EL (cell line): ENCODE measurements at places on chromosomes 16 and 17.

DNA sequence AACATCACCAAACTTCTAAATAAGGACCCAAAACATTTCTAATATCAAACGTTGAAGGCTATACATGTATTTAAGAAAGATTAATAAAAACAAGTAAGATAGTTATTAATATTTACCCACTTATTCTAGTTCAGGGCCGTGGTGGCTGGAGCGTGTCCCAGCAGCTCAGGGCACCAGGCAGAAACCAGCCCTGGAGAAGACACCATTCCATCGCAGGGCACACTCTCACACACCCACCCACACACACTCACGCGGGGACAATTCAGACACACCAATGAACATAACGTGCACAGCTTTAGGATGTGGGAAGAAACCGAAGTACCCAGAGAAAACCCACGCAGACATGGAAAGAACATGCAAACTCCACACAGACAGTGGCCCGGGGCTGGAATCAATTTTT is 13.5 kb downstream of the C17orf67 start:
- no peak for DNase-seq

DNA sequence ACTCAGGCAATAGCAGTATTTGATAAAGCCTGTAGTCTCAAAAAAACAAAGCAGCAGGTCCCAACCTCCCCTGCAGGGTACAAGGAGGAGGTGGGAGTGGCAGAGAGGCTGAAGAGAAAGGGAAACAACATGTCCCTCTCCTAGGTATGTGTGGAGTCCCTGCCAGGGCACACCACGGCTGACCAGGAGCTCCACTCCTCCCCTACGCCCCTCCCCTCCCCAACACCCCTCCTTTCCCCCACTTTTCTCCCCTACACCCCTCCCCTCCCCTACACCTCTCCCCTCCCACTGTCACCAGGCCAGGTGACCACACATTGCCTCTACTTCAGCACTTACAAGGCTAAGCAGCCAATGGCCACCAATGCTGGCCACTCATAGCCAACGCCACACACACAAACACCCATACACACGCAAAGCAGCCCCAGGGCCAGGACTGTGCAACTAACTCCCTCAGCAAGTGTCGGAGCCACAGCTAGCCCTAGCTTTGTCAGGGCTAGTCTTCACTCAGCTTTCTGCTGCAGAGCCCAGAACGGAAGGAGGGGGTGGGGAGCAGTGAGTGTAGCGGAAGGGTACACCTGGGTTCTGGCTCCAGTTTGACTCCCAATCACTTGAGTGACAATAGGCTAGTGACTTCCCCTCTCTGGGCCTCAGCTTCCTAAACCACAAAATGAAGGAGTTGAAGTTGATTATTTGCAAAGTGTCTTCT is 8.2 kb downstream of the CAVIN1 start:
- DNase-seq, result no peak

DNA sequence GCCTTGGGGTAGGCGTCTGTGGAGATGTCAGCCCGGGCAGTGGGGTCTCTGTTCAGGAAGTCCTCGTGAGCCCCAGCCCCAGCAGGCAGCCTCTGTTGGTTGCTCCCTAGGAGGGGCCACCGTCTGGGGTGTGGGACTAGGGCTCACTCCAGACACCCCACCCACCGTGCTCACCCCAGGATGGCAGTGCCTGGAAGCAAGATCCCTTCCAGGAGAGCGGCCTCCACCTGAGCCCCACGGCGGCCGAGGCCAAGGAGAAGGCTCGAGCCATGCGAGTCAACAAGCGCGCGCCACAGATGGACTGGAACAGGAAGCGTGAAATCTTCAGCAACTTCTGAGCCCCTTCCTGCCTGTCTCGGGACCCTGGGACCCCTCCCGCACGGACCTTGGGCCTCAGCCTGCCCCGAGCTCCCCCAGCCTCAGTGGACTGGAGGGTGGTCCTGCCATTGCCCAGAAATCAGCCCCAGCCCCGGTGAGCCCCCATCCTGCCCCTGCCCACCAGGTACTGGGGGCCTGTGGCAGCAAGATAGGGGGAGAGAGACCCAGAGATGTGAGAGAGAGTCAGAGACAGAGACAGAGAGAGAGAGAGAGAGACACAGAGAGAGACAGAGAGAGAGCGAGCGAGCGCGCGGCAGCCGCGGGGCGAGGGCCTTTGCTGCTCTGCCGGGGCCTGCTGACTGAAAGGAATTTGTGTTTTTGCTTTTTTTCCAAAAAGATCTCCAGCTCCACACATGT is 9.8 kb downstream of the NTHL1 start:
- no peak for DNase-seq

DNA sequence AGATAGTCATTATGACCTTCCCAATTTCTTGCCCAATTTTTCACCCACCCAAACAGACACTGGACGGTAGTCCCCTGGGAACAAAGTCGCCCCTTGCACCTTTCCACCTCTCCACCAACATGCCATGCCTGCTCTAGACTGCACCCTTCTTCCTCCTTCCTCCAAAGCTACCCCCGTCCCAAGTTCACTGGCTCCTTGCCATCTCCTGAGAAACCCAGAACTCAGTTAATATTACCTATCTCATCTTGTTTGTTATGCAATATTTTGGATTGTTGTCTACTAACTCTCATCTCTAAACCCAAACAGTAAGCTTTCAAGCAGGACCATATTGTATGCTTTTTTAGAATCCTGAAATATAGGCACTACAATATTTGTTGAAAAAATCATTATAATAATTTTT is 63.3 kb downstream of the USP31 start:
- no peak for DNase-seq

- no peak for DNase-seq
These were observed at the start of gene GPR139 for GRCh38 chr16:20073203-20074098. TSS of gene GPR139 (minus strand) at chr16:20073890. CDS start at chr16:20073616, 274 bp downstream.

- no peak for DNase-seq
These were observed 68.6 kb downstream of the SDK2 start for GRCh38 chr17:73575470-73576221.

- peak; percentile 96 for DNase-seq
These were observed 189.2 kb upstream of the AXIN2 start for GRCh38 chr17:65750631-65751115.

DNA sequence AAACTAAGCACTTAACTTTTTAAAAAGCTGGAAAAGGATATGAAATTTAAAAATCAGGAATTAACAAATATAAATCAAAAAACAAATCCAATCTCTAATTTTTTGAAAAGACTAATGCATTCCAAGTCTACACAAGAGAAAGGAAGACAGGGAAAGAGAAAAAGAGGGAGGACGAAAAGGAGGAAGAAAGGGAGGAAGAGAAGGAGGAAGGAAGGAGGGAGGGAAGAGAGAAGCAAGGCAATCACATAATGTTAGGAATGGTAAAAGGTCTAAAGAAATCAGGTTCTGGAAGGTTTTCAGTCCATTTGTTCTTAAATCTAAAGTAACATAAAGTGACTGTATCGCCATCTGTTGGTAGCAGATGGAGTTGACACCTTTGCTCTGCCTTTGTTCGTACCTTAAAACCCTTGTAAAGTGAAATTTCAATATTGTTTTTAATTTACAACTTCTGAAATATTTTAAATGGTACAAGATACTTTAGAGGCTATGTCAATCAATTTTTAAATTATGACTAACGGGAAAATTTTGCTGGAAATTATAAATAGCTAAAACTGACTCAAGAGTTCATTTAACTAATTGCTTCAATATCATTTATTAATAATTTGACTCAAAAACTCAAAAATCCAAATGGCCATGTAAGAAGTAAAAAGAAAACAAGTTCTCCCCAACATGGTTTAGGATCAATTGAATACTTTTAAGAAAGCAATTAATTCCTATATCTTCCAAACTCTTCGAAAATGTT is 20.4 kb upstream of the CDYL2 start:
- peak; percentile 41 for DNase-seq

DNA sequence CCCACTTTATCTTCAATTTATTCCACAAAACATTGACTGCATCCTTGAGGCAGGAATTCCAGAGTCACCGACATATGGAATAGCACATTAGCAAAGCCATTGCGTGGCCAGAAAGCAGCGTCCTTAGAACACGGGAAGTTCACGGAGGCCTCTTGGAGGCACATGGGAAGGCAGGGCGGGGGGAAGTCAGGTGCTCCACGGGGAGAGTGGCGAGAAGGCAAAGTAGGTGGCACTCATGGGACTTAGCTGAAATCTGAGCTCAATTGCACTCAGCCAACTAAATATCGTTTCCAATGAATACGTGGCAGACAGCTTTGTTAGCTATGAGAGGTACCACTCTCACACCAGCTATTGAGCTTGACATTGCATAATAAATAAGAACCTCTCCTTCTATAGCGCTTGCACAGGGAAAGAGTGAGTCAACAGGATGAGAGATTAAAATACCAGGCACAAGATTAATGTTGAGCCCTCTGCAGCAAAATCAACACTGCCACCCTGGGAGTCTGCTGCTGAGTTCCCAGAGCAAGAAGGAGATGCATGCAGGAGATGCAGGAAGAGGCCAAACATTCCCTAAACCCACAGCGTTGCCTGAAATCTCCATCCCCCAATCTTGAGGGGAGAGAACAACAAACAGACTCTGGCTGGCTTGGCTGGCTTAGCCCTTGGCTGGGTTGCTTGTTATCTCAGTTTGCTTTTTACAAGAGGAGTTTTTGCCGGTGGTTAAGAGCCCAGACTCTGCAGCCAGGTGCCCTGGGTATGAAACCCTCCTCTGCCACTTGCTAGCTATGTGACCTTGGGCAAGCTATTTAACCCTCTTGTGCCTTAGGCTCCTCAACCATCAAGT is 28.8 kb downstream of the ABCC12 start:
- DNase-seq, result peak; percentile 97
